ENCODE measurements at places on chromosomes 11 and 22.
A peak's percentile ranks its signal among the peaks of the same experiment; 100 is the strongest.

DNA sequence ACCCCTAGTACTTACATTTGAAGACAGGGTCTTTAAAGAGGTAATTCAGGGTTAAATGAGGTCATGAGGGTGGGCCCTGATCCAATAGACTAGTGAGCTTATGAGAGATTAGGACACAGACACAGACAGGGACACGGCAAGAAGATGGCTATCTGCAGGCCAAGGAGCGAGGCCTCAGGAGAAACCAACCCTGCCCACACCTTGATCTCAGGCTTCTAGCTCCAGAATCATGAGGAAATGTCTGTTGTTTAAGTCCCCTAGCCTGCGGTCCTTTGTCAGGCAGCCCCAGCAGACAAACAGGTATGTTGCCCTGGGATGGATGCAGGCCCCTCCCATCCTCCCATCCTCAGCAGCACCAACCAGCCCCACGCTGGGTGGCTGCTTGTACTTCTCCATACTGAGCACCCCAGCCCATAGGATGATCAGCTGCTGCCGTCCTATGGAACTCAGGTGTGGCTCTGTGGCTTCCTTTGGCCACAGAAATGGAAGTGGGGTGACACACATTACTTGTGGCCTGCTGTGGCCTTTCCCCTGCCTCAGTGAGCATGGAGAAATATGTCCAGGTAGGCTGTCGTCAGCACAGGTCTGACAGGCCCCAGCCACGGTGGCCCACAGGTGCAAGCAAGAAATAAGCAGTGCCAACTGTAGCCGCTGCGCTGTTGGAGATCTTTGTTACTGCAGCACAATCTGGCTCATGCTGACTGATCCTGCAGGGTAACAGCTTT, 7.9 kb downstream of the GNB1L start:
- DNase-seq, result no peak

GRCh38 chr11:13252438-13252837, 25.2 kb upstream of the BMAL1 start:
- no peak for DNase-seq

- DNase-seq, result peak; percentile 33
Observed at GRCh38 chr11:110092111-110092514, 1.1 kb upstream of the ZC3H12C start.

DNA sequence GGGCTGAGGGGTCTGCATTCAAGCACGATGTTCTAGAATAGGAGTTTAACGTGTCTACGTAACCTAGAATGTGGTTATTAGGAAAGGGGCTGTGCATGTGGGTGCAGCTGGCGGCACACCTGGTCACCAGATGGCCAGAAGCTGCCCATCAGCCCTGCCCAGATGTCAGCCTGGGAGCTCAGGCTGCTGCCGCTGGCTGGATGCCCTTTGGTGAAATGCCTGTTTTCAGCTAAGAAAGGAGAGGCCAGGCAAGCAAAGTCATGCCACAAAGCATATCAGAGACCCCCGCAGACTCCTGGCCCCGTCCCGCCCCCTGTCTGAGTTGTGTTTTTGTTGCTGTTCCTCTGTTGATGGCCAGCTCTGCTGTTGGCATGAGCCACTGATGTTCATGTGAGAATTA, 11.3 kb upstream of the ADORA2A start:
- no peak for DNase-seq

DNA sequence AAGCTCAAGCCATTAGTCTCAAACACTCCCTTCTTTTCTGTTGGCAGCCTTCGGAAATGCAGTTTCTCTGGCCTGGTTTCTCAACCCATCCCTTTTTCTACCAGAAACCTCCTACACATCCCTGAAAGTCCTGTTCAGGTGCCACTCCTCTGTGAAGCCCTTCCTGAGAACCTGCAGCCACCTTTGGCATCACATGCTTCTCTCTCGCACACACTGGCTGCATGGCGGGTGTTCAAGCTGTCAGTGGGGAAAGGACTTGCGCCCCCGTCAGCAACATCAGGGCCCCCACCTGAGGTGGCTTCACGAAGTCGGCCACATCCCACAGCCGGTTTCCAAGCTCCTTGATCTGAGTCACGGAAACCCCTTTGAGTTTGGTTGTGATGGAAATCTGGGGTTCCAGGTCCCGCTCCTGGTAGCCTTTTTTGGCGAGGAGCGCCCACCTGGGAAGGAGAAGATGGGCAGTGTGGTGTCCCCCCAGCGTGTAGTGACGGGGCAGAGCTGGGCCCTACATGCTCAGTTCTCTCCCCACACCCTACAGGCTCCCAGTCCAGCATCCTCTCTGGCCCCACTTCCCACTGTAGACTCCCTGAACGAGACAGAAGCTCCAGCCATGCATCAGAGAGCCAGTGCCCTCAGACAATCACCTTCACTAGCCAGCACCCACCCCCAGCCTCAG, 1.7 kb upstream of the LRRC74B start:
- no peak for DNase-seq

GRCh38 chr11:75733431-75734107, 15.9 kb downstream of the MOGAT2 start:
- peak; percentile 13 for DNase-seq

GRCh38 chr11:73306977-73307322, 1.1 kb upstream of the ARHGEF17 start:
- no peak for DNase-seq

GRCh38 chr11:108817976-108818375, 153.1 kb downstream of the DDX10 start:
- no peak for DNase-seq

- no peak for DNase-seq
Observed at GRCh38 chr11:126832387-126832786, 168.2 kb downstream of the KIRREL3 start.

DNA sequence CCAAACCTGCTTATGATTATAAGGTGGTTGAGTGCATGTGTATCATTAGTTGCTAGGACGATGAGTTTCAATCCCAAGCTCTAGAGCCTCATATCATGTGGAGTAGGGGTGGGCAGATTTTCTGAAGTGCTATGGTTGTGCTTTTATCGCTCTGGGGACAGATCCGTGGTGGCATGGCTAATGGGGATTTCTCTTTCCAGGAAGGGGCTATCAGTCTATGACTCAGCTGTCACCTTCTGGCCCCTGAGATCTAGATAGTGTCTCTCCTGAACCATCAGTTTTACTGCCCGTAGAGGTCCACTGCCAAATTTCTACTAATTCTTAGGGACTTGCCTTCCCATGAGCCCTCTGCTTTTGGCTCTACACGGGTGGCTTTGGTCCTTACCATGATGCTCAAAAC, 51.8 kb downstream of the FDX1 start:
- no peak for DNase-seq

- no peak for DNase-seq
Observed at GRCh38 chr22:47374901-47375575, 612.6 kb downstream of the TBC1D22A start.

DNA sequence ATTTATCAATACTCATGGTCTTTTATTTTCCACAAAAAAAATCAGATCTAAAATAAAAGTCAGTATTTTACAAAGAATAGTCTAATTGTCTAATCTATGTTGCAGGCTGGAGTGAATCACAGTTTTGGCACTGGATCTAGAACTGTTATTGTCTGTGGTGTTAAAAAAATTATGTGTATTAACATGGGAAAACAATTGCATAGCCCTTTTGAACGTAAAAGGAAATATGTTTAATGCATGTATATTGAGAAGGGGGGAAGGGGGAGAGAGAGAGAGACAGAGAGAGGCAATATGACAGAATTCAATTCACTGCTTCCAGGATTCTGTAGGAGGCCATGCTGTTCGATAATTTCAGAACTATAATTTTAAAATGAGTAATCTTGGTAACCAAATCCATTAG, 324.9 kb upstream of the CCDC90B start:
- no peak for DNase-seq

- DNase-seq, result peak; percentile 77
Observed at GRCh38 chr22:37273126-37273845, 9.0 kb upstream of the CYTH4 start.

GRCh38 chr11:133872160-133872559, 26.8 kb upstream of the SPATA19 start:
- DNase-seq, result no peak

DNA sequence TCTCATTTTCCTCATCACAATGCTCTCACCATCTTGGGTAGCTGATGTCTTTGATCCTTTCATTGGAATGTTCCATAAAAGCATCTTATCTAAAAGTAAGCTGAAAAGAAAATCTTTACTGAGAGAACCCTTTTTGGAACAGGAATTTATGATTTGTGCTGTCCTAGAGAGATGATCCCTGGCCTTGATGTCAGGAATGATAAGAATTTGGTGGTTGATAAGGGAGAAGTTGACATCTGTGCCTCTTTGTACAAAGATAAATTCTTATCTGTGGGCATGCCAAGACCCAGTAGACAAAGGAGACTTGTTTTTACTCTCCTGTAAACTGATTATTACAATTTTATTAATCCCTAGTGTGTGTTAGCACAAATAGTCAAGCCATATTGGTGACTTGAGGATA, 36.9 kb downstream of the NAALAD2 start:
- DNase-seq, result no peak

DNA sequence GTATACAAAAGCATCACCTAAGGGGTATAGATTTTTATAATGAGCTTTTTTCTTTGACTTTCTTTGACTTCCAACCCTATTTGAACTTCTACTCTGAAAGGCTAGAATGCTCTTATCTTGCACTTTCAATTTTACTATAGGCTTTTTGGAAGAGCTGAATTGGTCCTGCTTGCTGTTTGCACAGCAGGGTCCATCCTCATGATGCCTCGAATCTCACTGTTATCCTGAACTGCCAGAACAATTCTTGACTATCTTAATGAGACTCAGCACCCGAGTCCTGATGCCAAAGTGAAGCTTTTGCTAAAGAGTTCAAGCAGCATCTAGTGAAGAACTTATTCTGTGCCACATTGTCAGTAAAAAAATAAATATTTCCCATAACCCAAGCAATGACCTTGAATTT, 488.3 kb upstream of the ANO5 start:
- DNase-seq, result no peak

GRCh38 chr11:46639197-46639839, 22.0 kb downstream of the ATG13 start:
- no peak for DNase-seq

GRCh38 chr11:12507391-12507790, 130.0 kb downstream of the PARVA start:
- DNase-seq, result no peak

GRCh38 chr22:19643448-19644313, 70.6 kb upstream of the SEPTIN5 start:
- DNase-seq, result no peak

DNA sequence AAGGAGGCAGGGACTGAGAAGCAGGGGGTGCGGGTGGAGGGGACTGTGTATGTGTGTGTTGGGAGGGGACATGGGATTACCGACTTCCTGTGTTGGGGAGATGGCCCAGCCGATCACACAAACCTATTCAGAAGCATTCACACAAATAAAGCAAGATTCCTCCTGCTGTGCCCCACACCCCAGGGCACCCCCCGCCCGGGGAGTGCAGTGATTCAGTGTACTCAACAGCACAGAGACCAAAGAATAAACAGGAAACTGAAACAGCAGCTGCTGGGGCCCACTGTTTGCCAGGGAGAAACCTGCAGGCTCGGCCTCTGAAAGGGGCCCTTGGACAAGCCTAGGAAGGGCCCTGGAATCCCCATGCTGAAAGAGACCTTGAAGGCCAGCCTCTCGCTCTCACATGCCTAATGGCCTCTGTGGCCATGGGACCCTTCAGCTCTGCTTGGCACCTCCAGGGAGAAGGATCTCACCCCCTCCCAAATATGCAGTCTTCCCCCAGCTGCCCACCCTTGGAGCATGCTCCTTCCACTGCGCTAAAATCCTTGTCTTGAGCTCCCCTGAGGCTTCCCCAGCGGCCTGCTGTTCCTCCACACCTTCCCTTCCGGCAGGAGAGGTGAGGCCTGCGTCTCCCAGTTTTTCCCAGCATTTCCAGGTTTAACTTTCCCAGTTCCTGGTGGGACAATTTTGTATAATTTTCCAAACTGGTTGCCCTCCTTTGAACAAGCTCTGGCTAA, 72.9 kb downstream of the CSNK2A3 start:
- DNase-seq, result peak; percentile 16

DNA sequence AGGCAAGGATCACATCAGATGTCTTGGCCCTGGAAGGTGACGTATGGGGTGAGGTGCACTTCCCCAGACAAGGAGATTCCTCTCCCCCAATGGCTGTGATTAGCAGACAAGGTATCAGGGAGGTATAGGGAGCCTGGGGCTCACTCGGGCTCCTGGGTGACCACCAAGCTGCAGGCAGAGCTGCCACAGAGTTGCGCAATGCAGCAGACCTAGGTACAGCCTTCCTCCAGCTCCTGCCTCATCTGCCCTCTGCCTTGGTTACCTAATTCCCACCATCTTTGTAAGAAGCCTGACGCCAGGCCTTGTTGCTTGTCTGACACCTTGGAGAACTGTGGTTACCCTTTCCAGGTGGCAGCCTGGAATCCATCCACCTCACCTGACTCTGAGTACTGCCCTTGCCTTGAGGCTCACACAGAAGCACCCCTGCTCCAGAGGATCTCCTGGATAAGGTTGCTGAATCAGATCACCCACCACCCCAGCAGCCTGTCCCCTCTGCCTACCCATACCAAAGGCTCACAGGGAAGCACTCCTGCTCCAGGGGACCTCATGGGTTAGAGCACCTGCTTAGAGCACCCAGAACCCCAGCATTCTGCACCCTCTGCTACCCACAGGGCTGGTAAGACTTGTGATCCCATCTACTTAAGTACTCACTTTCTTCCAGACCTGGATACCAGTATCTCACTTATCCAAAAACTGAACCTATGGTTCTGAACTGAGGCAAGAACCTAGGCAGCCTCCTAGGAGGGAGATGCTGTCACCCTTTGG, 40.4 kb downstream of the GAB4 start:
- no peak for DNase-seq

Measured in ELR (cell line).